ENCODE measurements at places on chromosomes 5 and 9.
A peak's percentile ranks its signal among the peaks of the same experiment; 100 is the strongest.

GRCh38 chr9:134485653-134486052 is 155.9 kb upstream of the COL5A1 start:
- DNase-seq, result no peak

- no peak for DNase-seq
These were observed 141.2 kb downstream of the PARP8 start for GRCh38 chr5:50807661-50808060.

DNA sequence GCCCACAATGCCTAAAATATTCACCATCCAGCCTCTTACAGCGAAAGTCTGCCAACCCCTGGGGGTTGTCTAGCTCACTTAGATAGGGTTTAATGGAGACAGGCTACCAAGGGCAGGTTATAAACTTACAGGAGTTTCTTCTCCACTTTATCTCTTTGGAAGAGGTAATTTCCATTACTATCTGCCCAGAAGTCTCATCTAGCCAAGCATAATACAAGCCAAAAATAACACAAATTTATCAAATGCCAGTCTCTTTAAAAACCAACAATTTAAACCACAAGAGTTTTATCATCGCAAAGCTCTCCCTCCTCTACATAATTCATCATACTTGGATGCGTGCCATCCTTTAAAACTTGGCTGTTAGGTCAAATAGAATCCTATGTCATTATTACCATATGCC is 6.2 kb downstream of the RBM22 start:
- no peak for DNase-seq

DNA sequence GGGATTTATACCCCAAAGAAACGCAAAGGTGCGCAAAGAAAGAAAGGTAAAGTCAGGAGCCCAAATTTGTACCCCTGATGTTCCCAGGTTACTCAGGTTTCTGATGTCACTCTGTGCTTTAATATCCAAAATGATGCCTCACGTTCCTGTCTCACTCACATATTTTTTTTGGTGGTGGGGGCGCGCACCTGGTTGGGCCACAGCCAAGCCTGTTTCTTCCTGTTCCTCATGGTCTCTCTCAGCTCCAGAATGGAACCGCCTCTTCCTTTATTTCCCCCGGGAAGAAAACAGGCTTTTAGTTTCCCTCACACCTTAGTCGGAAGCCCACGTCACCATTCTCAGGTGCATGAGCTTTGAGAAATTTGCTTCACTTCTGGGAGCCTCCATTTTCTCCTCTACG is 118.3 kb upstream of the BOD1 start:
- DNase-seq, result no peak

- no peak for DNase-seq
These were observed 1.1 kb upstream of the GNA14 start for GRCh38 chr9:77649109-77649812.

DNA sequence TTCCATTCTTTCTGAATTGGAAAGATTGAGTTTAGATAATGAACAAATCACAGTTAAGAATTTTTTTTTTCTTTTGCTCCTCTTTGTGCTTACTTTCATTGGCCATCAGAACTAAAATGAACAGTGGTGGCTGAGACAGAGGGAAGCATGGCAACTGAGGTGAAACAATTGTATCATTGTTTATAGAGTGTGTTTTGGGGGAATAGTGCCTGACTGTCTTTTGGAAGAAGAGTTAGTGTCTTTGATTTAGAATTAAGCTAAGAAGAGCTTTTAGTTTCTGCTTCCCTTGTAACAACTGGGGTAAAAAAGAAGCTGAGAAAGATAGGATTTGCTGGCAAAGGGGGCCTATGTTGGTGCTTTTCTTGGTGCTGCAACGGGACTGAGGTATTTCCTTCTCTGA is 24.0 kb downstream of the HSD17B4 start:
- no peak for DNase-seq

GRCh38 chr5:160450164-160450932 is 28.7 kb downstream of the PTTG1 start:
- no peak for DNase-seq

DNA sequence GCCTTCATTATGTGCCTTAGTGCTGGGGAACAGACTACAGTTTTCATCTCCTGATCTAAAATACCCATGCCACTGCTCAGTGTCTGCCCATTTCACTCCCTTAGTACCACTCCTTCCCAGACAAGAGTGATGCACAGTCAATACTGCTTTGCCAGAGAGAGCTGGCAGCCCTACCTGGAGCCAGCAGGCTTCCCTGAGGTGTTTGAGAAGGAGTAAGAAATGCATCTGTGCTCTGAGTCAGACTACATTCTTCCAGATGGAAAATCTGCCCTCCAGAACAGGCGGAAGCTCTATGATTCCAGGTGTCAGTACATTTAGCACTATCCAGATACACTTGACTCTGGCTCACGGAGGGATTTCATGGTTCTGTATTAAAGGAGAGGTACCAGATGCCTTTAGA is 209.8 kb downstream of the BRINP1 start:
- no peak for DNase-seq

GRCh38 chr5:89930591-89931392 is 478.8 kb downstream of the CETN3 start:
- DNase-seq, result peak; percentile 60

DNA sequence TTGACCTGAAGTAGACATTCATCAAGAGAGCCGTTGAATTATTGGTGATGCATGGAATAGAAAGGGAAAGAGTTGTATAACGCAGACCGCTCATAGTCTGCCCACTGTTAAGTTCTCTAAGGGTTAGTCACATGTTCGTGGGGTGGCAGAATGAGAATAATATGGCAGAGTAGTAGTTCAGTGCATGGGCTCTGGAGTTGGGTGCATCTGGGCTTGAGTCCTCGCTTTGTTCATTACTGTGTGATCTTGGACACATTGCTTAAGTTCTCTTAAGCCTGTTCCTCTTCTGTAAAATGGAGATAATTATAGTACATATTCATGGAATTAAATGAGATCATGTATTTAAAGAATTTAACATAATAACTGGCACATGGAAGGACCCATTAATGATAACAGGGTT is 23.6 kb downstream of the TNPO1 start:
- no peak for DNase-seq

GRCh38 chr5:173385832-173386360 is 57.7 kb upstream of the STC2 start:
- DNase-seq, result no peak

DNA sequence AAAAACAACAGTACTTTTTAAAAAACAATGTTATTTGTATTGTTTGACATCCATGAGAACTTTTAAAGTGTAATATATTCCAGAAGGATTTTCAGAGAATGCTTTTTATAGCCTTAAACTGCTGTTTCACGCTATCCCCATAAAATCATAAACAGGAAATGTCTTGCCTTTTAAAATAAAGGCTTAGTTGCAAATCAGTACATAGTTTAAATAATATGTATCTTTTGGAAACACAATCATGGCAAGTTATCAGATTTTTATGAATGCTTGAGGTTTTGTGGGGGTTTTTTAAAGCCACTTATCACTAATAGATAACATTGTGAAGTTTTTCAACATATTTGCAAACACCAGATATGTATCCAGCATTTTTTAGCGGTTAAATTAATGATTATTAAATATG is 37.2 kb upstream of the F2RL2 start:
- no peak for DNase-seq

DNA sequence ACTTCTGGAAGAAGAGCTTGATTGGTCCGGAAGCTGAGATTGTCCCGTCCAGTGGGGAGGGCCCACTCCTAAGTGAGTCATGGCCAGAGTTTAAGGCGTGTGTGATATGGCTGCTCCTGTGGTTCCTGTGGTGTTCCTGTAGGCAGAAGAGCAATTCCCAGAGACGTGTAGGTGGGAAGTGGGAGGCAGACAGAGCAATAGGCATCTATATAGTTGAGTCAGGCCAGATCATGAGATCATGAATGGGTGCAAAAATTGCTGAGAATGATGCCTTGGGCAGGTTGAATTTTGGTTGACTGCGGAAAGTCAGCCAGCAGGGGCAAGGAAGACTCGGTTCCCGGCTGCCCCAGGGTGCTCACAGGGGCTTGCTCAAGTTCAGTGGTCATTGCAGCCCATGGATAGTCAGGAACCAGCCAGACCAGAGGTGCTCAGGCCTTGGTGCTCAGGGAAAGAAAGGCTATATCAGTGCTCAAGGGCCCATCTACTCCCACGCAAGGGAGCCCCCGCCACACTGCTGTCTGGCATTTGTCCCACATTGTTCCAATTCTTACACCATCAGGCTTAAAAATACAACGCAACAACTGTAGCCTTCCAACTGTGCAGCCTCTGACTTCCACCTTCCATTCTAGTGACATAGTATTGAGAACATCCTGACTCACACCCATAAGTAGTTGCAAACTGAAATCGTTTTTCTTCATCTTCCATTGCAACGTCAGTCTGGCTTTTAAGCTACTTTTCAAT is 21.0 kb upstream of the GSN start:
- DNase-seq, result no peak

DNA sequence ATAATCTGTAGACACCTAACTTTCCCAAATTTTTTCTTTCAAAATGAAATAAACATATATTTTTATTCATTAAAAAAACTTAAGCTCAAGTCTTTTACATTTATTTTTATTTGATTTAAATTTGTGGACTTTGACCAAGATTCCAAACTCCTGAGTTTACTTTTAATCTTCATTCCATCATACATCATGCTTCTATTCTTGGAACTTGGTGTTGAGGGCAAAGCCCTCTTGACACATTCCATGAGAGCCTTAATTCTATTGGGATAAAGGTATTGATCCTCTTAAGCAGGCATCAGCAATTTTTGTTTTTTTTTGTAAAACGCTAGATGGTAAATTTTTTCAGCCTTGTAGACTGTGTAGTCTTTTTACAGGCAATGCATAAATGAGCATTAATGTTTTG is 53.6 kb downstream of the FBXO4 start:
- no peak for DNase-seq

DNA sequence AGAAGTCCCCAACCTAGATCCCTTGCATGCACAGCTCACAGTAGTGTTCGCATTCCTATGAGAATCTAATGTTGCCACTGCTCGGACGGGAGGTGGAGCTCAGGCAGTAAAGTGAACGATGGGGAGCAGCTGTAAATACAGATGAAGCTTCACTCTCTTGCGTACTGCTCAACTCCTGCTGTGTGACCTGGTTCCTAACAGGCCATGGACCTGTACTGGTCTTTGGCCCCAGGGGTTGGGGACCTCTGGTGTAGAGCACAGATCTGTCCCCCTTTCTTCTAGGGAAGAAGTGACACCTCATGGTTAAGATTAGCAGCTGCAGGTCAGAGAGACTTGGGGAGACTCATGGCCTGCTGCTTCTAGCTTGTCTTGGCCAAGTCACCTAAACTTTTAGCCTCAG is 7.1 kb downstream of the ARHGEF28 start:
- DNase-seq, result no peak

- peak; percentile 50 for DNase-seq
These were observed 34.5 kb downstream of the UNC5A start for GRCh38 chr5:176844706-176845391.

GRCh38 chr5:81395262-81395661 is 1.3 kb upstream of the ACOT12 start:
- no peak for DNase-seq

DNA sequence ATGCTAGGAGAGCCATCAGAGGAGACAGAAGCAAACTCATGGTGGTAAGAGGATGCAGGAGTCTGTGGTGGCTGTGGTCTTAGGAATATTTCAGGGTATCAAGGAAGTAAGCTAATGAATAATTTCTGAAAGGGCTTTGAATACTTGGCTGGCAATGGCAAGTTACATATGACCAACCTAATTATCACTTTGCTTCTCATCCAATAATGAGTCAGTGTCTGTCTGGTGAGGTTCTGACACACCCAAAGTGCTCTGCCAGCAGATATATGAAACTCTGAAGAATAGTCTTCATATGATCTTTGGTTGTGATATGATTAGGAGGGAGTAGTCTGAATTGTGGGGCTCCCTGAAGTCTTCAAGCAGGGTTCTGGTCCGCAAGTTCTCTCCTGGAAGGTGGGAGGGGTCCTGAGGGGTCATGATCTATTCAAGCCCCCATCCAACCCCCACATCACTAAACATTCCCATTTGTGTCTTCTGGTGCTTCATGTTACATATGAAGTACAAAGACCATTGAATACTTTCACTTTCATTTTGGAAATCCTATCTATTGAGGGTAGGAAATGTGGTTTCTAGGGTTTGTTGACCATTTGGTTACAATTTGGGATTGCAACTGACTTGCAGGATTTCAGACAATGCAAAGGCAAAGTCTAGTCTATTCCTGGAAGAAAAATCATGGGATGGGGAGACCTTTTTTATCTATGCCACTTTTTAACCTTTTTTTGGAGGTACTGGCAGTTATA is 199.9 kb upstream of the CDKN2B start:
- no peak for DNase-seq

GRCh38 chr9:89534515-89535287 is 36.8 kb upstream of the SEMA4D start:
- no peak for DNase-seq

DNA sequence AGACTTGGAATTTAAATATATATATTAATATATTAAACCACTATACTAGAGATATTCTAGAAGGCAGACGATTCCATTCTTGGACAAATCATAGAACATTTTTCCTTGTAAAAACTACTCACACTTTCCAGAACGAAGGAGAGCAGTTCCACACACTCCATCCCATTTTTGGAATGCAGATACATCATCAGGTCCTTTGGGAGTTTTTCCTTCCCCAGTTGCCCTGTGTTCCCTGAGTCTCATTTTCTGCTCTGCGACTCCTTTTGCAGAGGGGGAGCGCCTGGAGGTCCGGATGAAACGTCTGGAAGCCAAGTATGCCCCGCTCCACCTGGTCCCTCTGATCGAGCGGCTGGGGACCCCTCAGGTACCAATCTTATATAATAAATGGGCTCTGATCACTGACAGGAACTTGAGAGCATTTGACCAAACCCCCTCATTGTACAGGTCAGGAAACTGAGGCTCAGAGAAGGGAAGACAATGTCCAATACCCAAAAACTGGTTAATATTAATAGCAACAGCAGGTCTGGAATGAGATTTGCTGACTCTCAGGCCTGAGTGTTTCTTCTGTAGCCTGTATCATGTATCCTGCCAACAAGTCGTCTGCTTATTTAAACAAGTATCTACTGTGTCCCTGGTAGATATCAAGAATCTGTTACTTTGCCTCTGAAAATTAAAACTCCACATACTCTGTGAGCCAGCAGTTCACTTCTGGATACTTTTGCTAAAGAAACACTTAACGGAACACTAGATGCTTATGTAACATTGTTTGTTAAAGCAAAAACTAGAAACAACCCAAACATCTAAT is 76.8 kb upstream of the NIPAL4 start:
- no peak for DNase-seq

- peak; percentile 69 for DNase-seq
These were observed 2.6 kb upstream of the AFAP1L1 start for GRCh38 chr5:149268928-149269557.

GRCh38 chr9:95499046-95499676 is 17.6 kb downstream of the PTCH1 start:
- DNase-seq, result no peak

DNA sequence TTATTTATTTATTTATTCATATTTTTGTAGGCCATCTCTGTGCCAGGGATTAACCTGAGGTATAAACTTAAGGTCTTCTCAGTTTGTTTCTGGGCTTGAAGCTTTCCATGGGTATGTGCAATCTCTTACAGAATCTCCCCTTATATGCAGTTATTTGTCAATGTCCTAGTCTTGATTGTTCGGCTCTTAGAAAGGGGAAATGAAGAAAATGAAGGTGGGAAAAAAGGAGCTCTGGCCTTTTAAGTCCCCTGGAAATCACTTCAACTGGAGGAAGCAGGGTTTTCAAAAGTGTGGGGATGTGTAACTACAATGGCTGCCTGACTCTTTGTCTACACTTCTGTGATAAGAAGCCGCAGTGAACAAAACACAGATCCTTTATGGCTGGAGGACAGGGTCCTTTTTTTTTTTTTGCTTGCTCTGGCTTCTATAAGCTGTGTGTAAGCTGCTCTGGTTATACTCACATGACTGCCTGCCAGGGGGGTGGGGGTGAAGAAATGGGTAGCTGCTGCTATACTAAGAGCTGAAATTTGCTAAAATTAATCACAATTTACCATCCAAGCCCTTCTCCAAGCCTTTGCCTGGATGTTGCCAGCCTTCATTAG is 33.7 kb downstream of the CENPP start:
- no peak for DNase-seq

Data from H4 (cell line).